Non-pigmented ciliary epithelial cell (primary cell): ENCODE measurements at places on chromosomes 5 and 9.

- DNase-seq: no peak
These were observed 111.2 kb downstream of the INSYN2B start for GRCh38 chr5:169869066-169869465.

DNA sequence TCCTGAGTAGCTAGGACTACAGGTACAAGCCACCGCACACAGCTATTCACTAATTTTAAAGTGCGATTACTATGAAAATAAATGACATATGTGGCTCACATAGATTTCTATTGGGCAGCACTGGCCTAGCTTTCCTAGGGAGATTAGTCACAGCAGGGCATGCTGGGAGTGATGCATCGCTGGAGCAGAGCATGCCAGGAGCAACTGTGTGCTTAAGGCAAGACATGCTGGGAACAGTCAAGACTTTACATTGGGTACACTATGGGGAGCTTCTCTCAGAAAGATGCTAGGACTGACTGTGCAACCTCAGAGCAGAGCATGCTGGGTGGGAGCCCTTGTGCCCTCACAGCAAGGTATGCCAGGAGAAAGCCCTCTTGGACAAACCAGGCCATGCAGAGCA is 9.3 kb downstream of the ST6GALNAC6 start:
- no peak for DNase-seq

DNA sequence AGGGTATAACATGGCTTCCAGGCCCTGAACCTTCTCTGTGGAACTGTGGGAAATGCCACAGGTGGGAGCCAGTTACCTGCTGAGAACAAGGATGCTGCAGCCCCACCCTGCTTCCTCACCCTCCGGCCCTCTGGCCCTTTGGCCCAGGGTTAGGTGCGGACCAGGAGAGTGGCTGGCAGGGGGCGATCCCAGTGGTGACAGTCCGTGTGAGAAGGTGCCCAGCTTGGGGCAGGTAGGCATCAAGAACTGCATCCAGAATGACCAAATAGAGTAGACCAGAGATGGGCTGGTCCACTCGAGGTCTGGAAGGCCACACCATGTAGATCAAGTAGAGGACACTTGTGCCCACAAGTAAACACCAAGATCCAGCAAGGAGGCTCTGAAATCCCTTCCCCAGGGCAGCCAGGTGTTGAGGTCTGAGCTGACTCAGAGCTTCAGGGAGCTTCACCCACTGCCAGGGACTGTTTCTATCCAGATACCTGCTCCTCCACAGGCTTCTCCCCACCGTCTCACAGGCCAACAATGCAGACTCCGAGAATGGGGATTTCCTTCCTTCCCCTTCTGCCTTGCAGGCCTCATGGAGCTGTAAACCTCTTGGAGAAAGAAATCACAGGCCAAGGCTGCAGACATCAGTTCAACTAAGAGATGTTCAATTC is 61.4 kb upstream of the ZSWIM6 start:
- DNase-seq: no peak

DNA sequence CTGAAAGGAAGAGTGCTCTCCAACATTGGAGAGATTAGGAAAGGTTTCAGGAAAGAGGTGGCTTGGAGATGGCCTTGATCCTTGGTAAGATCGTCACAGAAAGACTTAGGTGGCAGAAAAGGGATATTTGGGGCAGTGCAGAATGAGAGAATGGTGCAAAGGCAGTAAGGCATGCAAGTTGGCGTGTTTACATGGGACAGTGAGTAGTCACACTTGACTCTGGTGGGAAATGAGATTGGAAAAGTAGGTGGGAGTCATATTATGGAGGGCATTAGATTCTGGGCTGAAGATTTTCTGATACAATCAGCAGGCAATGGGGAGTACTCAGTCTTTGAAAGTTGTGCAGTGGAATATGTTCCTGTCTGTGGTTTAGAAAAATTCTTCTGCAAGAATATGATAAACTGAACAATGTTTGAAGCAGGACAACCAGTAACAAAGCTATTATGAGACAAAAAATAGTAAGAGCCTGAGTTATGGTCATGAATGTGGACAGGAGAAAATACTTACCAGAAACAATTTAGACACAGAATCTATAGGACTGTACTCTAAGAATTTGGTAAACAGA is 76.2 kb upstream of the ANKRD55 start:
- DNase-seq: no peak

GRCh38 chr9:128149001-128149701 is at the start of gene LCN2:
Gene LCN2 (plus strand): TSS chr9:128149453. CDS start chr9:128149526, 73 bp downstream.
- DNase-seq: no peak

DNA sequence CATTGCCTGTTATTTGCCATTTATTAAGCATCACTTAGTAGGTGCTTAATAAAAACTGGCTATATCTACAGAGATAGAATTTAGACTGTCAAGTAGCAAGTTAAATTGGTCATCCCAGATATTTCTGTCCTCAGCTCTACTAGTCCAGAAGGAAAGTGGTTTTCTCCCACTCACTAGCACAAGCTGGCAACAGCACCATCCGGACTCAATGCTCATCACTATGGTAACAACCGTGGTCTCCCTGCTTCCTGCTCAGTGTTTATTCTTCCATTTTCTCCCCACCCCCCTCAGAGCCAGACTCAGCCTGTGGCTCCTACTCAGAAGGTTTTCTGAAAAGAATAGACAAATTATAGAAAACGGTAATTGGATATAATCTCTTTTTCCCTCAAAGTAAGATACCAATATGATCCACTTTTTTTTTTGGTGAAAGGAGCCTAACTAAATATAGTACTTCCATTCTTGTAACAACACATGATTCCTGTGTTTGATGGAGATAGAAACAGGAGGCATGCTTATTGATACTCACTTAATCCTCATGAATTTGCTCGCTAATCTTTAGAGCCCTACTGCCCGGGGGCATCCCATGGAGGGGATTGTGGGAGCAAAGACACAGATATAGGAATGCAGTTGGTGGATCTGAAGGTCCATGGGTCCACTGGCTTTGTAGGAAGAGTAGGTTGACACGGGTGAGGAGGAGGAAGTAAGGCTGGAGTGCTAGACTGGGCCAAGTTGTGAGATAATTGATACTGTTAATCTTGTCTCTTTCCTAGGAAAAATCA is 191.4 kb downstream of the MAN2A1 start:
- DNase-seq: peak; percentile 23

- no peak for DNase-seq
These were observed 407.4 kb upstream of the SEMA6A start for GRCh38 chr5:116982035-116982434.

DNA sequence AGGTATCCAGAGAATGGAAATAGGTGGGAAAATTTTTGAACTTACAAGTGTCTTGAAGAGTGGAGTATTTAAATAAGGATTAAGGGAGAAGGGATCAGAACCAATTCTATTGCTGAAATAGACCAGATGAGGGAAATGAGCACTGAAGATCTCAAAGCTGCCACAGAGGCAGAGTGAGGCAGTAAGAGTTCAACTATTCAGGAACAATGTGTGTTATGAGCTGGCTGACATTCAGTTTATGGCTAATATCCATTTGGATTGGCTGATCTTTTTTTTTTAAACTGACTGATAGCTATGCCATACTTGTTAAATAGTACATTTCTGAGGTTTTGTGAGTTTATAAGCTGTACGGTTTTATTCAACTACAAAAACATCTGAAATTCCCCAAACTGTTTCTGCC is 95.3 kb upstream of the GNA14 start:
- peak; percentile 49 for DNase-seq

DNA sequence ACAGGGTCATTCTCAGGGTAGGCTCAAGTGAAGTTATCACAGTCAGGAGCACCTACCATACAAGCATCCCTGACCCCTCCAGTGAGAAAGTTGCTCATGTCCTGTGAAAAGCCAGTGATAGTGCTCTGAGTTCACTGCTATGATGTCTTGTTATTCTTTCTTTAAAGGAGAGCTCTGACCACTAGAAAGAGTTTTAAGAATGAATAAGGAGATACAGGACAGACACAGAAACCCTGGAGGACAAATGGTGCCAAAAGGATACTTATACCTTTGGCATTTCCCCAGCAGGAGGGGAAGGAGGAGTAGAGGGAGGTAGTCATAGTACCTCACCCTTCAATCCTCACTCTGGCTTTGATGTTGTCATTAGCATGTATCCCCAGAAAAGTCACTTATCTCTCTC is 84.0 kb upstream of the AGXT2 start:
- DNase-seq: no peak

DNA sequence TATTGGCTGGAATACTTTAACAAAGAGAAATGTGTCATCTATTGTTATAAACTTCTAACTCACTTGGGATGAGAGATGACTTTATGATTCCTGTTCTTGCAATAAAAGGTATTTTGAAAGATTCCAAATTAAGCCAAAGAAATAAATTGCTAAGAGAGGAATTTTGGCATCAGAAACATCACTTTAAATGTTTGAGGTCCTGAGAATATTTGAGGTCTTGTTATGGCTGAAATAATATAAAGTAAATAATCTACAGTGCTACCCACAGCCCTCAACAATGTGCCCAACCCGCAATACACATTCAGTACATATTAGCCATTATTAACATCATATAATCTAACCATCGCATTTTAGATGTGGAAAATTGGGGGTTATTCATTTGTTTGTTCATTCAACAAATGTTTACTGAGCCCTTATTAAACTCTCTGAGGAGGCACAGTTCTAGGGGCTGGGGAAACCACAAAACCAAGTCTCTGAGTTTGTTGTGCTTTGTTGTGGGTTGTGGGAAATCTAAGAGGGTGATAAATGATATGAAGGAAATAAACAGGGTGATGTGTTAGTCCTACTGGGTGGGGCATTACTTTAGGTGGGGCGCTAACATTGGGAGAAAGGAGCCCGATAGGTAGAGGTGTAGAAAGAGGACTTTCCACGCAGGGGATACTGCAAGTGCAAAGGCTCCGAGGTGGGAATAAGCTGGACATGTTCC is 135.2 kb upstream of the CLINT1 start:
- no peak for DNase-seq

DNA sequence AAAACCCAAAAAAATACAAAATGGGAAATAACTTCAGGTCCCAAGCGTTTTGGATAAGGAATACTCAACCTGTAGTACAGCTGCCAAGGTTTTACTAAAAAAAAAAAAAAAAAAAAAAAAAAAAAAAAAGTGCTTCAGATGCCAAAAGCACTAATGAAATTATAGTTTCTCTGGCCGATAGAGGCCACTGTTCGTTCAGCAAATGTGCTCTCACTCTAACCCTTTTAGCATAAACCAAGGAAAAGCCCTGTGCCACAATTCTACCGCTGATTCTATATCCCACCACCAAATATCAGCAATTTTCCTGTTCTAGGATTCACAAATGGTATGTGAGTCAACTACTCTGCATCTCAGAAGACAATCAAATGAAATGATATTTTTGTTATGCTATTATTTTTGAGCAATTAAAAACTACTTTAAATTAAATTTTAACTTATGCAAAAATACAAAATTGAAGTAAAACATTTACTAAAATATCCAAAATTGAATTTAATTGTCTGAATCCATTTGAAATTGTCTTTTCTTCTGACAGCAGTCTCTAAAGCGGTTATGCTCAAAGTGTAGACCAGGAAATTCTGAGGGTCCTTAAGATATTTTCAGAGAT is 79.8 kb downstream of the RICTOR start:
- no peak for DNase-seq

DNA sequence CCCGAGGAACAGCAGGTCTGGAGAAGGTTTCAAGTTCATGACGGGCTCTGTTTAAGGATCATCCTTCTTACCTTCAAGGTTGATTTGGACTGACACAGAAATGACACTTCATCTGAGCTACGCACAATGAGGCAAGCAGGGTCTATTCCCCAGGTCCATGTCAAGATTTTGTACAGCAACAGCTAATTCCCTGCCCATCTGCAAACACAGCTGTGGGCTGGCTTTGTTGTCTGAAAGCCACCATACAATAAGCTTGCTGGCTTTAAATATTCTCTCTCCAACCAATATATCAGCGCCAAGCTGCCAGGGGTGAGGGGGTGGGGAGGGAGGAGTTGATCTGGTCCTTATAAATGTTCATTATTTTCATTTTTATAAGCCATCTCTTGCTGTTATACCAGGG is 92.0 kb downstream of the OTULIN start:
- DNase-seq: no peak

DNA sequence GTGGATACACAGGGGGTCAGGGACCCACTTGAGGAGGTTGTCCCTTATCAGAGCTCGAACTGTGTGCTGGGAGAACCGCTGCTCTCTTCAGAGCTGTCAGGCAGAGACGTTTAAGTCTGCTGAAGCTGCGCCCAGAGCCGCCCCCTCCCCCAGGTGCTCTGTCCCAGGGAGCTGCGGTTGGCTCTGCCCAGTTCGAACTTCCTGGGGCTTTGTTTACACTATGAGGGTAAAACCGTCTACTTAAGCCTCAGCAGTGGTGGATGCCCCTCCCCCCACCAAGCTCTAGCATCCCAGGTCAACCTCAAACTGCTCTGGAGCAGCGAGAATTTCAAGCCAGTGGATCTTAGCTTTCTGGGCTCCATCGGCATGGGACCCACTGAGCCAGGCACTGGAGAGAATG is 15.9 kb downstream of the SRD5A1 start:
- no peak for DNase-seq

GRCh38 chr9:135858491-135859185 is 48.7 kb downstream of the CAMSAP1 start:
- DNase-seq: no peak
